ENCODE measurements at places on chromosomes 1 and 21.

- no peak for DNase-seq
Measured at GRCh38 chr1:233189526-233189925, 106.0 kb downstream of the PCNX2 start.

GRCh38 chr21:36385233-36386030 lies at the start of gene CHAF1B:
CHAF1B (plus strand) TSS chr21:36385392; CDS start chr21:36386137, 745 bp downstream.
- peak; percentile 60 for DNase-seq

DNA sequence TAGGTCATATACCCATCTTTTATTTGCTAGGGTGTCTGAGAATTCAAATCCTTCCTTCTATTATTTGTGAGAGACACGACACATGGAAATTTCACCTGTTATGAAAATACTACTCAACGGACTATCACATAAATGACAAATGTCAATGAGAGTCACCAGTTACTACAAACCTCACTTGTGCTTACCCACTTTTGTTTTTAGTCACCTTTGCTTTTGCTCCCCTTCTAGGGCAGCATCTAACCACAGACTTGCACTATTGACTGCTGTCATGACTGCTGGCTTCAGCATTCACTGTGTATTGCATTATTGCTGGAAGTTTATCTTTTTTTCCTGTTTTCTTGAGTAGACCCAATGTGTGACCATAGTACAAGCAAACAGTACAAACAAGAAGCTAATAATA lies 1048.0 kb downstream of the PLA2G4A start:
- no peak for DNase-seq

- DNase-seq = no peak
Measured at GRCh38 chr21:44896561-44897286, 23.2 kb upstream of the PTTG1IP start.

DNA sequence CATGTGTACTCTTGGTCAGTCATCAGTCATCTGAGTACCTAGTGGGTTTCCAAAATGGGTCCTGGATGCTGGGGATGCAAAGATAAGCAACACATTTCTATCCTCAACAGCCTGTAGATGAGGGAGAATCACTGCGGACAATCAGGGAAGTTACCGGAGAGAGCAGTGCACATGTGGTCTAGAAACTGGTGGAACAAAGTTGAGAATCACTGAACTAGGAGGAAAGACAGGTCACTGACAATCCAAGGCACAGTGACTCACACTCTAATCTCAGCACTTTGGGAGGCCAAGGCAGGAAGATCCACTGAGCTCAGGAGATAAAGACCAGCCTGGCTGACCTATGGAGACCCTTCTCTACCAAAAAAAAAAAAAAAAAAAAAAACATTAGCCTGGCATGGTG lies 31.4 kb upstream of the LGALS8 start:
- DNase-seq = no peak

DNA sequence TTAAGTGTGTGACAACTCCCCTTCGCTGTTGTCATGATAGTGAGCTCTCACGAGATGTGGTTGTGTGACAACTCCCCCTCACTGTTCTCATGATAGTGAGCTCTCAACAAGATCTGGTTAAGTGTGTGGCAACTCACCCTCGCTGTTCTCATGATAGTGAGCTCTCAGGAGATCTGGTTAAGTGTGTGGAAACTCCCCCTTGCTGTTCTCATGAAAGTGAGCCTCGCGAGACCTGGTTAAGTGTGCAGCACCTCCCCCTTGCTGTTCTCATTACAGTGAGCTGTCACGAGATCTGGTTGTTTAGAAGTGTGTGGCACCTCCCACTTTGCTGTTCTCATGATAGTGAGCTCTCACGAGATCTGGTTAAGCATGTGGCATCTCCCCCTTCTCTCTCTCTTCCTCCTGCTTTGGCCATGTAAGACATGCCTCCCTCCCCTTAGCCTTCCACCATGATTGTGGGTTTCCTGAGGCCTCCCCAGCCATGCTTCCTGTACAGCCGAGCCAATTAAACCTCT lies 25.1 kb upstream of the LSS start:
- DNase-seq = no peak

DNA sequence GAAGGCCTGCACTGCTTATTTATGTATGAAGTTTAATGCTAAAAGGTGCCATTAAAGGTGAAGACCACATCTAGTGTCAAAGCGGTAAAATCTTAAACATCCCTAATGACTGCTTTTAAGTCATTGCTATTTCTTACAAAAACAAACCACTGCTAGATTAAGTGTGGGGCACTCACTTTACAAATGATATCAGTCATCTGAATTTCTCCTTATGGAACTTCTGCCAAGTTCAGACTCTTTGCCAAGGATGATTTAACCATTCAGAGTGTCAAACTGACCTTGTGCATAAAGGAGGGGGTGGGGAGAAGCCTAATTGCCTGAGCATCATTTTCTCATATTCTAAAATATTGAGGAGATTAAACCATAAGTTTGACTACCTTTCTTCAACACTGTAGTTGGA lies 271.5 kb downstream of the TGFB2 start:
- DNase-seq = no peak

- DNase-seq = no peak
Measured at GRCh38 chr1:86938855-86939254, 24.4 kb downstream of the HS2ST1 start.

DNA sequence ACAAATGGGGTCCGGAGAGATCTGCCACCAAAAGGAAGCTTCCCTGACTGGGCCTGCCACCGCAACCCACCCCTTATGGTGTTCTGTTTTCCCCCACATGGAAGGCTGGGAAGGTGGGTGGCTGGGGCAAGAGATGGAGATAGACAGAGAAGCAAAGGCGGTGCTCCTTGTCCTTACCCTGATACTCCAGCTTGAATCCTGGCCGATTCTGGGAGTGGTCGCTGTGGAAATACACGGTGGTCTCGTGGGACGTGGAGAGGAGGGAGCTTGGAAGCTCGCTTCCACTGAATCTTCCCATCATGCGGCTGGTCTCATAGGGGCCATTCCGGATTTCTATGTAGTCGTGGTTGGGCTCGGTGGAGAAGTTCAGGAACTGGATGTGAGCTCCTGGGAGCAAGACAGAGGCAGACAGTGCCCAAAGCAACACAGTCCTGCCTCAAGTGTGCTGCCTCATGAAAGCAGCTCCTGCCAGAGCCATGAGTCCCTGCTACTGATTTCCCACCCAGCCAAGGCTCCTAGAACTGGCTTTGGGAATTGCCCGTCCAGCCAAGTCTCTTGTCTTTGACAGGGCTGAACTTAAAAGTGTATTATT lies 138.5 kb downstream of the ZSCAN20 start:
- no peak for DNase-seq

DNA sequence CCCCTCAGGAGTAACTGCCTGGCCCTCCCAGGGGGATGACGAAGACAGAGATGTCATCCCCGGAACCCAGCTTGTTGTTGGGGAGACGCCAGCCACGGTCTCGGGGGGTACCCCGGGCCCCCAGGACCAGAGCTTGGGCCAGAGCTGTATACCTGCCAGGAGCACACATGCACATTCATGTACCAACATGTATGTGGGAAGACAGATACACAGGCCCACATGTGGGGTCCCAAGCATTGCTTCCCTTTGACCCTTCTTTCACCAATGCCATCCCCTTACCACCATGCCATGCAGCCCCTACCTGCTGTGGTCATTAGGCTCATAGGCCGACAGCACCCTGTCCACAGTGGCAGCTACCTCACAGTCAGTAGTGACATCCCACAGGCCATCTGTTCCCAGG lies 3.2 kb upstream of the RHOC start:
- no peak for DNase-seq

DNA sequence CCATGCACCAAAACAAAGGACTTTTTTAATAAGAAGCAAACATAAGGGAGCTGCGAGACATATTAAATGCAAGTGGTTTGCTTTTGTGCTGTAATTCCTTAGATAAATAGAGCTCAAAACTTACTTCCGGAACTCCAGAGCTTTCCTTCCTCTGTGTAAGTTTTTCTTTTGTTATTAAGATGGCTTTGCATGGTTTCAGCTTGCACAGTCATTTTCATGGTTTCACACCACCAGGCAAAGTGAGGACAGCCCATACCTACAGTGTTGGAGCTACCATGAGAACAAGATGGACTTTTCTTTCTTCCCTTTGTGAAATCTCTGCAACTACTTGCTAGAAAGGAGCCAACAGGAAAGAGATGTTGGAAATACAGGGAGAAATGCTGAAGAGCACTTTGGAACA lies 368.0 kb downstream of the SETD4 start:
- DNase-seq = no peak

DNA sequence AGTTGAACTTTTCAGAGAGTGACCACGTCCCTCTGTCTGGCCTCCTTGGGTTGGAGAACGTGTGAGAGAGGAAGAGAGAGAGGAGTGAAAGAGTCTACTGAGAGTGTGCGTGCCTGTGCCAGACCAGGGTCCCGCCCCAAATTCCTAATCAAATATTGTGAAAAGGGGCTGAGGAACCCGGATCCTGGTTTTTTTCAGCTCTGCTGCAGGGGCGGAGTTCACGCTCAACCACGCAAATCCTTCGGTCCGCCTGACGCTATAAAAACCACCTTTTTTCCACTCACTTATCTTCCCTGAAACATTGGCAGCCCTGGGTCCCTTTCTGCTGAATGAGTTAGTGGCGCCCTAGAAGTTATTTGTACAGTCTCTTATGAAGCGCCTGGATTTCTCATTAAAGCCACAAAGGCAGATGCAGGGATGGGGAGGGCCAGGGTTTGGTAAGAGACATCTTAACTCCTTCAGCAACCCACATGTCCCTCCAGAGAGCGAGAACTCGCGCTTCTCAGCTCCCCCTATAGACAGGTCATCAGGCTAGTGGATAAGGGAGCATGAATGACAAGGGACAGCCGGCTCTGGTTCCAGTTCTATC lies at the start of gene FMOD:
FMOD (minus strand) TSS at position 86 of the 589 bp plus-strand sequence. CDS start 2,852 bp downstream, outside the sequence.
- no peak for DNase-seq

GRCh38 chr1:221868593-221869303 lies 126.9 kb upstream of the DUSP10 start:
- no peak for DNase-seq

DNA sequence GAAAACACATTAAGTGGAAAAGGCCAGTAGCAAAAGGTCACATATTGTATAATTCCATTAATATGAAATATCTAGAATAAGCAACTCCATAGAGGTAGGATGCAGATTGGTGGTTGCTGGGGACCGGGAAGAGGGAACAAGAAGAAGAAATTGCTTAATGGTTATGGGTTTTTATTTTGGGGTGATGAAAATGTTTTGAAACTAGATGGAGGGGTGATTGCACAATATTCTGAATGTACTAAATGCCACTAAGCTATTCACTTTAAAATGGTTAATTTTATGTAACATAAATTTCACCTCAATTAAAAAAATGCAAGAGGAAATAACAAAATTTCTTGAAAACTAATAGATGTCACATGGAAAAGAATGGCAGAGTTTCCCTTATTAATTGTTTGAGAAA lies 6.7 kb downstream of the KIAA0040 start:
- no peak for DNase-seq

DNA sequence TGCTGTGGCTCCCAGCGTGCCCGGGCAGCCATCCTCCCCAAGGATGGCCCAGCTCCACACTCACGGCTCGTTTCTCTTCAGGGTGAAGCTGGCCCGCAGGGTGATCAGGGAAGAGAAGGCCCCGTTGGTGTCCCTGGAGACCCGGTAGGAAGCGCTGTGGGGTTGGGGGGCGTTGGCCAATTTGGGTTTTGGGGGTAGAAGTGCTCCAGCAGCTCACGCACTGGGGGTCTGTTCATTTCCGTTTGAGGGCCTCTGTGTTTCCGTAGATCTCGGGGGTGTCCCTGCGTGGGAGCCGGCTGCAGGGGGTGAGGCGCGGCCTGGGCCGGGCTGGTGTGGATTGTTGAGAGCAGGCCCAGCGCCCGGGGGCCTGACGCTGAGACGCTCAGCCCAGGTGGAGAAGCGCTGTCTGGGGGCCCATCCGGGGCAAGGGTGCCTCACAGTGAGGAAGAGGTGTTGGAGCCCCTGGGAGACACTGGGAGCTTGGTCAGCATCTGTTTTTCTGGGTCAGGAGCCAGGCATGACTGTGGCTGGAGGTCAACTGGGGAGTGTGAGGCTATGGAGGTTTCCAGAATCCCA lies 12.6 kb downstream of the COL6A1 start:
- no peak for DNase-seq

GRCh38 chr1:18960821-18961220 lies 4.3 kb upstream of the IFFO2 start:
- no peak for DNase-seq
